ENCODE measurements at places on chromosomes 2 and 18.

DNA sequence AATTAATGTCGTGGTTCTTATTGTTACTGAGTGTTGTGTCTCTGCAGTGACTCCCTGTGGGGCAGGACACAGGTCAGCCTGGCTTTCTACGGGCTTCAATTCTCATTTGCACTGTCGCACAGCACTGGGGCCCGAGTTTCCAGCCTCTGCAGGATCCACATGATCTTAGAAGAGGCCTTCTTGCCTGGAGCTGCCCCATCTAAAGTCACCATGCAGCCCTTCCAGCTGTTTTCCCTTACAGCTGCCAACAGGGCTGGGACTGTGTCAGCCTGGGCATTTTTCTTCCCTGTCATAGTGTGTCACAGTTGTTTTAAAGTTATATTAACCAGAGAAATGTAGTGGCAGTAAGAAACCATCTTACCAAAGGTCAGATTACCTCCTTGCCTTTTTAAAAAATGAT is 27.0 kb downstream of the FHL2 start:
- peaks cover 2% of the 10 kb centered on the region for H3K4me1 ChIP-seq
- no peak overlapping the region for H3K27ac ChIP-seq
- DNase-seq, result no peak
- H3K27me3 ChIP-seq, result no peaks in the 10 kb centered on the region
- H3K4me3 ChIP-seq, result no peak overlapping the region

- no peaks in the 10 kb centered on the region for H3K36me3 ChIP-seq
- H3K4me3 ChIP-seq, result no peak overlapping the region
- DNase-seq, result no peak
- H3K27ac ChIP-seq, result no peak overlapping the region
- H3K27me3 ChIP-seq, result no peaks in the 10 kb centered on the region
- peaks cover 6% of the 10 kb centered on the region for H3K4me1 ChIP-seq
These were observed 164.6 kb downstream of the LDLRAD4 start for GRCh38 chr18:13382954-13383827.

DNA sequence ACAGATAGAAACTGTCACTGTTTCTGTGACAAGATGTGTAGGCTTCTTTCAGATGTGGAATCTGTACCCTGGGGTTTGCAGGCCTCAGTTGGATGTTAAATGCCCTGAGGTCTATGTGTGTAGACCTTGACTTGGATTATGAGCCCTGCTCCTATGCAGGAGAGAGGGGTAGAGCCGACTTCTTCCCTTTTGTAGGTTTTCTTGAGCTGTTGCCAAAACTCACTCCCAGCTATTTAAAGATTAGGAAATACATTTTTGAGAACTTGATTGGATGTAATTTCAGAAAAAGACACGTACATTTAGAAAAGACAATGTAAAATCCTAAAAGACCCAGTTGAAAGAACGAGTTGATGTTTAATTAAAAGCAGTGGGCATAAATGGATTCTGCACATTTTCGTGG is 374.8 kb downstream of the SLC4A3 start:
- no peak overlapping the region for H3K4me3 ChIP-seq
- peaks cover 13% of the 10 kb centered on the region for H3K4me1 ChIP-seq
- DNase-seq, result no peak
- no peak overlapping the region for H3K27ac ChIP-seq
- H3K36me3 ChIP-seq, result no peaks in the 10 kb centered on the region
- no peaks in the 10 kb centered on the region for H3K27me3 ChIP-seq

DNA sequence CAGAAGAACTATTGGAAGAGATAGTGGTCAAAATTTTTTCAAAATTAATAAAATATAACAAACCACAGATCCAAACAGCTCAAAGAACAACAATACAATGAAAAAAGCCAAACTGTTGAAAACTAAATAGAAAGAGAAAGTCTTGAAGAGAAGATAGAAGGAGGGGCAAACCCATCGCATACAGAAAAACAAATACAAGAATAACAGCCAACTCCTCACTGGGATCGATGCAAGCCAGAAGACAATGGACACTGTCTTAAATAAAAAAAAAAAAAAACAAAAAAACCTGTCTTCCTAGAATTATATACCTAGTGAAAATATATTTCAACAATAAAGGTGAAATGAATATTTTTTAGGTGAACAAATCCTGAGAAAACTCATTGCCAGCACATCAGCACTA is 34.1 kb upstream of the ARHGAP25 start:
- H3K4me1 ChIP-seq, result peaks cover 20% of the 10 kb centered on the region
- no peak overlapping the region for H3K4me3 ChIP-seq
- no peak for DNase-seq
- H3K36me3 ChIP-seq, result peaks cover 39% of the 10 kb centered on the region

GRCh38 chr2:234981197-234982095 is 29.6 kb downstream of the SH3BP4 start:
- peak; percentile 40 for DNase-seq
- H3K27me3 ChIP-seq, result no peaks in the 10 kb centered on the region
- H3K4me1 ChIP-seq, result peaks cover 78% of the 10 kb centered on the region
- H3K27ac ChIP-seq, result peak overlapping the region; percentile 100
- peaks cover 18% of the 10 kb centered on the region for H3K36me3 ChIP-seq
- peak overlapping the region; percentile 46 for H3K4me3 ChIP-seq

DNA sequence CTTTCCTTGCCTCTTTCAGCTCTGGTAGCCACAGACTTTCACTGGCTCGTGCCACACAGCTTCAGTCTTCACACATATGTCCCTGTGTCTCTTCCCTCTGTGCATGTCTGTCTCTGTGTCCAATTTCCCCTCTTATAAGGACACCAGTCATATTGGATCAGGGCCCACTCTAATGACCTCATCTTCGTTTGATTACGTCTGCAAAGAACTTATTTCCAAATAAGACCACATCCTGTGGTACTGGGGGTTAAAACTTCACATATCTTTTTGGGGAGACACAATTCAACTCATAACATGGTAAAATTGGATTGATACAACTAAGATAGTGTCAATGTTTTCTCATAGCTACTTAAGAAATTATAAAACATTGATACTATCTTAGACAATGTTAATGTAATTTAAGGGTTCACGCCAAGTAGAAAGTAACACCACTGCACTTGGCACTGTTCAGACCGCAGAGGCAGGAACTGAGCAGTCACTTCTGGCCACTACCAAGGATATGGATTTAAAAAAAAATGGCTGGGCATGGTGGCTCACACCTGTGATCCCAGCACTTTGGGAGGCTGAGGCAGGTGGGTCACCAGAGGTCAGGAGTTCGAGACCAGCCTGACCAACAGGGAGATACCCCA is 119.6 kb upstream of the EPAS1 start:
- no peak for DNase-seq
- H3K36me3 ChIP-seq, result no peaks in the 10 kb centered on the region
- no peak overlapping the region for H3K4me3 ChIP-seq
- no peak overlapping the region for H3K27ac ChIP-seq
- no peaks in the 10 kb centered on the region for H3K27me3 ChIP-seq
- peaks cover 4% of the 10 kb centered on the region for H3K4me1 ChIP-seq

GRCh38 chr18:59737776-59738300 is 40.6 kb upstream of the CCBE1 start:
- DNase-seq, result no peak
- no peak overlapping the region for H3K4me3 ChIP-seq
- H3K36me3 ChIP-seq, result peaks cover 5% of the 10 kb centered on the region
- H3K4me1 ChIP-seq, result no peaks in the 10 kb centered on the region

GRCh38 chr2:45244928-45245327 is 235.7 kb upstream of the SIX2 start:
- H3K4me1 ChIP-seq, result peaks cover 2% of the 10 kb centered on the region
- no peaks in the 10 kb centered on the region for H3K27me3 ChIP-seq
- no peak for DNase-seq
- no peak overlapping the region for H3K4me3 ChIP-seq
- H3K27ac ChIP-seq, result no peak overlapping the region

DNA sequence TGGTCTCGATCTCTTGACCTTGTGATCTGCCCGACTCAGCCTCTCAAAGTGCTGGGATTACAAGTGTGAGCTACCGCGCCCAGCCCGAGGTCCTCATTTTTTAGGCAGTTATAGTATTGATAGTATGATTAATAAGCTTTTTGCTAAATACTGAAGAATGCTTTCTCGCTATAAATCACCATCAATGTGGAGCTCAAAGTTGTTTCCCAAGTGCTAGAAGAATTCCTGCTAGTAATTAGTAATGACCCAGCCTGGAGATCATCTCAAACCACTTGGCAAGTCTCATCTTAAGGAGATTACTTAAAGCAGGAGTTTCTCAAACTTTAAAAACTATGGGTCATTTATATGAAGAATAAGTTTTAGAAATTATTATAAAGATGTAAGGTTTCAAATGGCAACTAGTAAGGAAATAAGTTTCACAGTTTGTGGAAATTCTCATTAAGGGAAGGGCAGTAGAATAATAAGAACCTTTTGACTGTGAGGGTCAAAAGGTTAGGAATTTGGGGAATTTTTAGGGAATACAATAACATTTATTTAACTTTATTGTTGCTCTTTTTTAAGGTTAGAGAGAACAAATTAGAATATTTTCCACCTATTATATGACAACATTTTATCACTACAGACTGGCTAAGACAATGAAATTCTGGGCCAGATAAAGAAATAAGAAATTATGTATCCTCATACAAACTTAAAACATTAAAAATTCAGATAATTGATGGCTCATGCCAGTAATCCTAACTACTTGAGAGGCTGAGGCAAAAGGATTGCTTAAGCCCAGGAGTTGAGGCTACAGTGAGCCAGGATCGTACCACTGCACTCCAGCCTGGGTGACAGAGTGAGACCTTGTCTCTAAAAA is 148.6 kb upstream of the MAP3K20 start:
- H3K4me3 ChIP-seq, result no peak overlapping the region
- no peak for DNase-seq
- no peaks in the 10 kb centered on the region for H3K27me3 ChIP-seq
- H3K27ac ChIP-seq, result no peak overlapping the region
- peaks cover 21% of the 10 kb centered on the region for H3K4me1 ChIP-seq
- H3K36me3 ChIP-seq, result no peaks in the 10 kb centered on the region

DNA sequence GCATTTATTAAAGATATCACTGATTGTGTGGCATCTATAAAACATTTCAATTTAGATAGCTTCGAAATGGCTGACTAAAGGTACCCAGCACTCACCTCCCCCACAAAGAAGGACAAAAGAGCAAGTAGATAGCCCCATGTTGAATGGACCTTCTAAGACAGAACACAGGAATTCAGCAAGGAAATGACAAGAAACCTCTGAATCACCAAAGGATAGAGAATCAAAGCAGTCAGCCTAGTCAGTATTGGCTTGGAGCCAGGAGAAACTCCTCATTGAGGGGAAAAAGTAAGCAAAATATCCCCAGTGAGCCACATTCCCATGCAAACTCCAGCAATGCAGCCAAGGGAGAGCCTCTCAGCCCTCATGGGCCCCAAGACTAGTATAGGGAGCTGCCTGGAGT is 113.7 kb downstream of the BARD1 start:
- H3K4me3 ChIP-seq, result no peak overlapping the region
- DNase-seq, result no peak

- H3K4me1 ChIP-seq, result no peaks in the 10 kb centered on the region
- H3K27ac ChIP-seq, result no peak overlapping the region
- no peaks in the 10 kb centered on the region for H3K36me3 ChIP-seq
- H3K4me3 ChIP-seq, result no peak overlapping the region
These were observed 166.6 kb downstream of the XIRP2 start for GRCh38 chr2:167054881-167055280.

- H3K36me3 ChIP-seq, result no peaks in the 10 kb centered on the region
- H3K27me3 ChIP-seq, result no peaks in the 10 kb centered on the region
These were observed 163.8 kb downstream of the SETBP1 start for GRCh38 chr18:44844486-44844885.

GRCh38 chr2:142748559-142749099 is 128.8 kb upstream of the KYNU start:
- no peak for DNase-seq
- H3K27me3 ChIP-seq, result no peaks in the 10 kb centered on the region
- no peak overlapping the region for H3K27ac ChIP-seq
- H3K36me3 ChIP-seq, result peaks cover 2% of the 10 kb centered on the region
- no peak overlapping the region for H3K4me3 ChIP-seq

- H3K27me3 ChIP-seq, result no peaks in the 10 kb centered on the region
- no peak for DNase-seq
- H3K27ac ChIP-seq, result no peak overlapping the region
- no peak overlapping the region for H3K4me3 ChIP-seq
- H3K36me3 ChIP-seq, result peaks cover 13% of the 10 kb centered on the region
These were observed 1258.0 kb upstream of the ZEB2 start for GRCh38 chr2:145777914-145778313.

GRCh38 chr2:127397568-127398238 is 9.9 kb upstream of the MAP3K2 start:
- DNase-seq, result no peak
- H3K4me3 ChIP-seq, result no peak overlapping the region

DNA sequence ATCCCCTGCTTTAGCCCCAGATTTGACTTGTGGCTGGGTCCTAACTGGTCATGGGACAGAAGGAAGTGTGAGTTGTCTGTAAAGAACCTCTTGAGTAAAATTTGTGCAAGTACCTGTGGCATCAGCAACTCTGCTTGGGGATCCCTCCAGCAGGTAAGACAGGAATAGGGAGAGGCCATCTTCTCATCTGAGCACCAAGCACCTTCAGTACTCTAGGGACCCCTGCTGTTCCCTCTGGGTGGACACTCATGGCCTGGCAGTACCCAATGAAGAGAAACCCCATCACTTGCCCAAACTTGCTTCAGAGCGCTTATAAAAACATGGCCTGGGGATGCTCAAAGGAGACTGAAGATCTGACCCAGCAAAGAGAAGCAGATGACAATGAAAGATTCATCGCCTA is 297.8 kb downstream of the SP3 start:
- H3K4me1 ChIP-seq, result peaks cover 14% of the 10 kb centered on the region
- DNase-seq, result no peak
- H3K27me3 ChIP-seq, result no peaks in the 10 kb centered on the region
- H3K36me3 ChIP-seq, result no peaks in the 10 kb centered on the region
- H3K4me3 ChIP-seq, result no peak overlapping the region

GRCh38 chr2:222641336-222641735 is 14.6 kb downstream of the FARSB start:
- H3K4me1 ChIP-seq, result no peaks in the 10 kb centered on the region
- H3K27me3 ChIP-seq, result no peaks in the 10 kb centered on the region
- no peak overlapping the region for H3K4me3 ChIP-seq
- no peak overlapping the region for H3K27ac ChIP-seq
- H3K36me3 ChIP-seq, result peaks cover 38% of the 10 kb centered on the region
- no peak for DNase-seq

DNA sequence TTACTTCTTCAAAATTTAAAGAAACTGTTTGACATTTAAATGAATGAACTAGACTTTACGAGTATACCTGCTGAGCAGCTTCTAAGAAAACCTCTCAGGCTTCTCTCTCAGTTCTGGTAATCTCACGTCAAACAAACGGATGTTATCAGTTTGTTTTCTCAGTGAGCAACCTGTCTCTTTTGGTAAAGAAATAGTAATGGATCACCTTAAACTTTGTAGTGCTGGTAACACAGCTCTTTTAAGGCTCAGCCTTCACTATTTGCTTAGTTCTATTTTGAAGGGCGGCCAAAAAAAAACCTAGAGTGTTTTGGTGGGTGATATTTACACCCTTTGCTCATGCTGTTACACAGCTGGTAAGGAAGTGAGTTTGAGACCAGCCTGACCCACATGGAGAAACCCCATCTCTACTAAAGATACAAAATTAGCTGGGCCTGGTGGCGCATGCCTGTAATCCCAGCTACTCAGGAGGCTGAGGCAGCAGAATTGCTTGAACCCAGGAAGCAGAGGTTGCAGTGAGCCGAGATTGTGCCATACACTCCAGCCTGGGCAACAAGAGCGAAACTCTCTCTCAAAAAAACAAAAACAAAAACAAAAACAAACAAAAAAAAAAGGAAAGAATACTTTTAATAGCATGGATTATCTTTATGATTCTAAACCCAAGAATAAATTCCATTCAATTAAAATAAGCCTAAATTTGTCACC is 15.9 kb downstream of the FN1 start:
- peaks cover 49% of the 10 kb centered on the region for H3K36me3 ChIP-seq
- no peaks in the 10 kb centered on the region for H3K27me3 ChIP-seq
- H3K27ac ChIP-seq, result no peak overlapping the region
- H3K4me1 ChIP-seq, result no peaks in the 10 kb centered on the region
- no peak overlapping the region for H3K4me3 ChIP-seq

- no peaks in the 10 kb centered on the region for H3K27me3 ChIP-seq
- no peak overlapping the region for H3K4me3 ChIP-seq
- peaks cover 7% of the 10 kb centered on the region for H3K36me3 ChIP-seq
- DNase-seq, result no peak
These were observed 24.9 kb downstream of the CERS6 start for GRCh38 chr2:168480825-168481585.
